Activated CD4-positive, alpha-beta T cell treated with anti-CD3 and anti-CD28 coated beads, Interleukin-2, amount 50 U/mL, for 1 hour (primary cell): ENCODE measurements at places on chromosomes 7 and 10.

DNA sequence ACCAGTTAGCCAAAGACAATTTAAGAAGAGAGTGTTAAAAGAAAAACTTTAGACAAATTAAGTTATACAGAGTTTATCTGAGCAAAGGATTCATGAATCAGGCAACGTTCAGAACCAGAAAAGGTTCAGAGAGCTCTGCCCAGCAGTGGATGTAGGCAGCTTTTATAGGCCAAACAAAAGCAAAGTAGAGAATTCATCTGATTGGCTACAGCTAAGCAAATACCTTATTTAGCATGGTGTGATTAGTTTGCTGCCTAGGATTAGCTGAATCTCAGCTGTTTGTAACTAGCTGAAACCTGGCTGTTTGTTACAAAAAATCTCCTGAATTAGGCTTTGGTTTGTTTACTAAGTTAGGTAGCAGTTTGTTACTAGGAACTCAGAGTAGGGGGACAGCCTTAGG lies 66.0 kb downstream of the SLC25A40 start:
- no peak for DNase-seq

DNA sequence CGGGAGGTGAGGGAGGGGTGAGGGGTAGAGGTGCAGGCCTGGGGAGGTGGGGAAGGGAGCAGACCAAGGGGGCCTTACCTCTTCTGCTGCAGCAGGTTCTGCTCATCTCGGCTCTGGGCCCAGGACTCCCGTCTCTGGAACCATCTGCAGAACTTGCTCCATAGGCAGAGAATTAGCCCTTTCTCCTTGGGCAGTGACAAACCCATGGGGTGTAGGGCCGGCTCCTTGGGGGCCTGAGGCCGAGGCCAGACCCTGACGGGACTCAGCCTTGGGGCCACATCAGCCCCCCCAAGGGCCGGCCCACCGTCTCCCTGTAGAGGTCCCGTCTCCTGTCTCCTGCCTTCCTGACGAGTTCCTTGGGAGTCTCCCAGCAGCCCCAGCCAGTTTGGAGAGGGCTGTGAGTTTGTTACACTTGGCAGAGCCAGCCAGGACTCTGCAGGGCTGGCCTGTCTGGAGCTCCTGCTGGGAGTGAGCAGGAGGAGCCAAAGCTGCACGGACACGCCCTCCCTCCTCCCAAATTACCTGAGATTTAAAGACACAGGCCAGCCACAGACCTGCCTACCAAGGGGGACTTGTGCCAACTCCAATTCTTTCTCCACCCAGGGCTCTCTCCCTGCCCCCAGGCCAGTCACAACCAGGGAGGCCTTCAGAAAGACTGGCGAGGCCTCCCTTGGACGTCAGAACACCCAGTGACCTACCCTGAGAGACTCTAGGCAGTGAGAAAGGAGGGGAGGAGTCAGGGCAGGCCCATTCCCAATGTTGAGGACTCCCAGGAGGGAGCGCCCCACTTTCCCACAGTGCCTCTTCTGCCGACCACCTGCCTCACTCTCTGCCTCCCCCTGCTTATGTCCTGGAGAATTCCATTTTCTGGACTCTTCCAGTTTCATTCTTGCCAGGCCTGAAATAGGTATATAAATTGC lies at the start of gene TRPV6:
Gene TRPV6 (minus strand): TSS at position 435 of the 920 bp plus-strand sequence.
- DNase-seq, result no peak

- DNase-seq, result no peak
Measured at GRCh38 chr7:111841596-111842205, 279.4 kb upstream of the IMMP2L start.

- peak; percentile 34 for DNase-seq
Measured at GRCh38 chr7:143003393-143004051, 23.4 kb downstream of the OR9A2 start.

DNA sequence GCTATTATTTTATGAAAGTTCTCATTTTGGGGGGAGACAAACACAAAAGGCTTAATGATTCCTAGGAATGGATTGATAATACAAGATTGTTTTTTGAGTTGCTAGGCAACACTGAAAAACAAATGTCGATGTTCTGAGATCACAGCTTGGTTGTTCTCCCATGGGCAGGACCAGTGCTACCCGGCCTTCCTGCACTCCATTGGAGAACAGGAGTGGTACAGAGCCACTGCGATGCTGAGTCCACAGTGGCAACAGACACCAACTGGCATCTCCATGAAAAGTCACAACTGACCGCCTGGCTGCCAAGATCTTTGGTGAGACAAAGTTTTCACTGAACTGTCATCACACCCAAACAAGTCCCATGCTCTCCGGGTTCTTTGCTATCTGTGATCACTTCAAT lies 68.9 kb upstream of the NMT2 start:
- DNase-seq, result no peak

DNA sequence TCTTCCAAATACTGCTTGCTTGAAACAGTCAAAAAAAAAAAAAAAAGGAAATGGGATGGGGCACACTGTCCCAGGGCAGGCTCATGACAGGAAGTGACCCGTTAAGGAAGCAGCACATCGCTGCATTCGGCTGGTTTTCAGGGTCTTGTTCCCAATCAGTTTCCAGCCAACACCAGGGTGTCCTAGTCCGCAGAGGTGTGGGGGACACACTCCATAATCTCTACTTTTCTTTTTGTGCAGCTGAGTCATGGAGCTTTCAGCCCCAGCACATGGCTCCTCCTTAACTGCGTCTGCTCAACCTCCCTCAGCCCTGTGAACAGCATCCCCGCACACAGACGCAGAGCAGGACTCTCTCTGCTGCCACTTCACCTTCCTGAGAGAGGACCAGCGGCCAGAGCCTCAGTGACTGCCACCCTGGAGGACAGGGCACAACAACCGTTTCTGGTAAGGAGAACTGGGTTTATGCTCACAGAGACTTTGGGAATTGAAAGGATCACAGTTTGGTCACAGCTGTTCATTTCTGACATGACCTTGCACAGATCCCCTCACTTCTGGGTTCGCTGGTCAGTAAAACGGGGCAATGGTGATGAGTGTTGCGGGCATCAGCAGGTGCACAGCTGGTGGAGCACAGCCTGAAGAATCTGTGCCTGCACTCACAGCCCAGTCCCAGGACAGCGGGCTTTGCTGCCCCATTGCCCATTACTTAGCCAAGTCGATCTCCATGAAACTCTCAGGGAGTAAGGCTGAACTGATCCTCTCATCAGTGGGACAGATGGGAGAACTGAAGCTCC lies at the start of gene GIMAP5:
Gene GIMAP5 (plus strand): TSS at position 154 of the 791 bp plus-strand sequence. CDS start 3,467 bp downstream, outside the sequence.
- DNase-seq, result peak; percentile 60

DNA sequence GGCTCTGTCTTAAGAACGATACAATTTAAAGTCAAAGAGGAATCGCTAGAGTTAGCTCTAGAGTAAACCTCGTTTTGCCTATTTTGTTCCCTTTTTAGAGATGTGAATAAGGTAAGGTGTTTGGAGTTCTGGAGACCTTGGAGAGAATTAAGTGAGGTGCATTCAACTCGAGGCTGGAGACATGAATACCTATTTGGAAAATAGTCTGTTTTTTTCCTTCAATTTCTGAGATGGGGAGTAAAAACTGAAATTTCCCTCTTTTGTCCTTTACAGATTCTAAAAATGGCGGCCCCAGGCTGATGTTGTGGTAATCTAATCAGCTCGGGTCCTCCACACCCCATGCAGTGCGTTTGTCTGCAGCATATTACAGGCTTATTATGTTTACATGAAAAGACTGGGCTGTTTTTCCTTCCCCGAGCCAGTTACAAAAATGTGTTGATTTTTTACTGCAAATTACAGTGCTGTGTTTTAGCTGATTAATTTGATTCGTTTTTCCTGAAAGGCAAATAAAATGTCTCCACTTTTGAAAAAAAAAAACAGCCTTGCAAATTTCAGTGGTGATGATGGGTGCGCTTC lies 1.5 kb downstream of the KMT2E start:
- peak; percentile 33 for DNase-seq

DNA sequence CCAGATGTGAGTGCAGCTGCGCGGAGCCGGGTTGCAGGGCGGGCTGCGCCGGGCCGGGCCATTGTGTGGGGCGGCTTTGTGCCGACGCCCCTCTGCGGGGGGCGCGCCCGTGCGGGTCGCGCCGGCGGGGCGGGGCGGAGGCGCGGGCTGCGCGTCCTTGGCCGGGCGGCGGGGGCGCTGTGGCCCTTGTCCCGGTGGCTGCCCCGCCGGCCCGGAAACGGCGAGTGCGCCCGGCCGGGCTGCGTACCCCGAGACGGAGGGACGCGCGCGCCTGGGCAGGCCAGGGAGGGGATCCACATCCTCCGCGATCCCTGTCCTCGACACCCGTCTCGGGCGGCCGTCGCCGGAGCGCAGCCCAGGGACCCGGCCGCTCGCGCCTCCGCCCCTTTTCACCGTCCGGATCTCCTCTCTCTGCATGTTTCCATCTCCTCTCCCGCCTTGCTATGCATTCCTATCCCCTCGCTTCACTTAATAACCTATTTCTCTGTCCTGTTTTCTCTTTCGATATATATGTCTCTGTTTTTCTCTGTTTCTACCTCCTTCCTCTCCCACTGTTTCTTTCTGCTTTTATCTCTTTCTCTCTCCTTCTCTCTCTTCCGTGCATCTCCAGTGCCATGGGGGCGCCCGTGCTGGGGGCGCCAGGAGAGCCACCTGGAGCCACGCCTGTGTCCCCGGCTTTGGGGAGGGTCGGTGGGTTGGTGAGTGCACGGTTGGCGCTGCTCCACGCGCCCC lies 765 bp downstream of the PFKFB3 start:
- DNase-seq, result peak; percentile 37

DNA sequence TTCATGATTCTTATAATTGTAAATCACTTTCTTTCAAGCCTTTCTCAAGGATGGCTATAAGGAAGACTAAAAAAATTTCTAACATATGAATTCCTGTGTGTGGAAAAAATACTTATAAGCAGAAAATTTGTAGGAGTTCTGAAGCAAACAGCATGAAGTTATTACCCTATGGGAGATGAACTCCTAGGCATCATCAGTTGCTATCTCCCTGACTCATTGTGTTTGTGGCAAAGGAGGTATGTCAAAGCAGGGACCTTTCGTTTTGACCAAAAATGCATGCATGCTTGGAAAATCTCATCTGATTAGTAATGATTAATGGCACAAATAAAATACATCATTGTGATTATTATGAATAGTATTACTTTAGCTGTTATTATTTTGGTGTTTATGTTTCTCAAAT lies 59.4 kb downstream of the CALCR start:
- no peak for DNase-seq

DNA sequence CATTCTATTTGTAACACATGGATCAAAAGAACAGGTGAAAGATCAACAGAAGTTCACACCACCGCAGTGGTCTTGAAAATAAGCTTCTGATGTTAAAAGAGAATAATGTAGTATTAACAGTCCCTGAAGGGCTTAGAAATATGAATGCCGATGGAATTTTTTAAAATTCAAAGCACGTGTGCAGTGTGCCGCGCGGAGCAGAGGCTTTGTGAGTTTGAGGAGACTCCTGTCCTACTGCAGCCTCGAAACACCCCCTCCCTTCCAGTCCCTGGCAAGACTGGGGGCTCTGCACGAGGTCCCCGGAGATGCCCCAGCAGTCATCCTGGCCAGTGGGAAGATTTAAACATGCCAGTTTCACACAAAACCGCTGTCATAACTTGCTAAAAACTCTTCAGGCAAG lies 196.6 kb downstream of the DIP2C start:
- DNase-seq, result no peak

DNA sequence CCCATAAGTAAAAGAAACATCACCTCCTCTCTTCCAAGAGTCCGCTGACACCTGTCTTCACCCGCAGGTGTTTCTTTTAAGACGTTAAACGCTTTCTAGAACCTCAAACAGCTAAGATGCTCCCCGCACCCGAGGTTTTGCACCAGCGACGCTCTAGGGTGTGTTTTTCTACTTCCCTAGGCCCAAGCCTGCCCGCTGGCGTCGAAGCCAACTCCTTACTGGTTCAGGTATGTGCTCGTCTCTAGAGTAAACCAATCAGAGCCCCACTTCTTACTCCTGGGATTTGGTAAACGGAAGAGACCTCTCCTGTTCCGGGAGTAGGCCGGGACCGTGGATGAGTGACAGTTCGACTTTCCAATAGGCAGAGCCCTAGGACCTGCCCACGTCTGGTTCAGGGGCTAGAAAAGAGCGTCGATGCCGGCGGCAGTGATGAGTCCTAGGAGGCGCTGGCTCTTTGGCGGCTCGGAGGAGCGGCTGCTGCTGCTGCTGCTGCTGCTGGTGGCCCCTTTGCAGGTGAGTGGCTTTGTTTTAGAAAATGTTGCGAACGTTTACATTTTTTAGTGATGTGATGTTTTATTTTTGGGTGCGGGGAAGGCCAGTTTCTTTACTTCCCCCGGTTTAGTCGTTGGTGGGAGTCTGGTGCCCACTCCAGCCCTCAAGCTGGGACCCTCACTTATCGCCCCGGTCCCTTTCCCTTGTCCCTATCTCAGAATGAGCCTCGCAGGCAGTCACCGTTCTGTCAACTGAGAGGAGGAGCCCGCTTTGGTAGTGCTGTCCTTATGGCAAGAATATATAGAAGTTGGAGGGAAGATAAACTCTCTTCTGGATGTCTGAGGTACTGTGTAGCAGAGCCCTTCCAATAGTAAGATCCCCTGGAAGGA lies at the start of gene BPGM:
Gene BPGM (plus strand): TSS at position 429 of the 881 bp plus-strand sequence. CDS start 14,655 bp downstream, outside the sequence.
- DNase-seq, result peak; percentile 95

- DNase-seq, result no peak
Measured at GRCh38 chr10:109889867-109890266, 33.4 kb downstream of the XPNPEP1 start.

- DNase-seq, result no peak
Measured at GRCh38 chr7:46291601-46292150, 370.6 kb upstream of the IGFBP3 start.
